Activated CD4-positive, alpha-beta T cell treated with anti-CD3 and anti-CD28 coated beads for 36 hours (primary cell): ENCODE measurements at places on chromosomes 5 and 9. TPM values are rescaled to one million over a fixed set of nuclear protein-coding genes. Genes with fewer than 3 reads are reported as not detected.

GABRA1 gene
- total RNA-seq = not detected

OR1N1 gene
- total RNA-seq = not detected

ADAMTSL2 gene
- total RNA-seq = 0.32 TPM

TAL2 gene
- not detected for total RNA-seq

DNA sequence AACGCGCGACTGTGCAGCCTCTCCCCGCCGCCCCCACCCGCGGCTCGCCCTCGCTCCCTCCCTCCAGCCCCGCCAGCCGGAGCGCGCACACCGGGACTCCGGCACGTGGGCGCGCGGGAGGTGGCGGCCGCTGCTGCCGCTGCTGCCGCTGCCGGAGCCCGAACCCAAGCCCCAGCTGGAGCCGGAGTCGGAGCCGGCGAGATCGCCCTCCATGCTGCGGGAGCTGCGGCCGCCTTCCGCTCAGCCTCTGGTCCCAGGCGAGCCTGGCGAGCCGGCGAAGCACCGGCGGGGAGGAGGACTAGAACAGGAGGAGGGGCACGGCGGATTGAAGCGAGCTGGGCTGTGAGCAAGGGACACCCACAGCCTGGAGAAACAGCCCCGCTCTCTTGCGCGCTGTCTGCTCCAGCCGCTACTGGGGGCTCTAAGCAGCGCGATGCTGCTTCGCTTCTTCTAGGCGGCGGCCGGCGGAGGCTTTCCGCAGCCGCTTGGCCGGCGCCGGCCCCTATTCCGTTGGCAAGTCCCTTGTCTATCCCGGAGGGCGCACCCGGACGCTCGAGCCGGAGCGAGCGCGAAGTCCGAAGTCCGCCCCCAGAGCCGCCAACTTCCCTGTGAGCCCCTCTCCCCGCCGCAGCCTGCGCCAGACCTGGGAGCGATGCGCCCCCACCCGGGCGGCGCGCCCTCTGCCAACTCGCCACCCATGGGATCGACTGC lies 598.7 kb upstream of the SGCD start:
- peak; percentile 8 for DNase-seq

- DNase-seq = no peak
Observed at GRCh38 chr9:4062966-4063365, 236.9 kb downstream of the GLIS3 start.

DNA sequence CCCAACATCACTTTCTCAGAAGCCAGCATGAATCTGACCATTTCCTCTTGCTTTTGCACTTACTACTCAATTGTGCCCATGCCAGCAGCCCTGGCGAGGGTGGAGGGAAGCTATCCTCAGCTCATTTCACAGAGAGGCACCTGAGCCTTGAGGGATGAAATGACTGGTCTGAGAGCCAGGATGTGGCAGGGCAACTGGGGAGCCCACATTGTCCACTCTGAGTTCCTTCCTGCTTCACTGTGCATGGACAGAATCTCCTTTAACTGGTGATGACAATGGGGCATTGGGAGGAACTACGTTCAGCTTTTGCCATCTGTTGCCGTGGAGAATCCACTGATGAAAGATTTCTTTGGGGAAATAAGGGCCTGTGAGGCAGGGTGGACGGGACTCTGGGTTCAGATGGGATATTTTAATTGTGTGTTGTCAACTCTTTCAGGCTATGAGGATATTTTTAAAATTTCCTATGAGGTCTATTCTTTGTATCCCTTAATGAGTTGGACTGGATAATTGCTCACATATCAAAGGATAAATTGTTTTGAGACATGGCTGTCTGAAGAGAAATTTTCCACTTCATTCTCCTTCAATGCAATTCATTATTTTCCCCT lies 78.3 kb downstream of the TNC start:
- DNase-seq = no peak

DNA sequence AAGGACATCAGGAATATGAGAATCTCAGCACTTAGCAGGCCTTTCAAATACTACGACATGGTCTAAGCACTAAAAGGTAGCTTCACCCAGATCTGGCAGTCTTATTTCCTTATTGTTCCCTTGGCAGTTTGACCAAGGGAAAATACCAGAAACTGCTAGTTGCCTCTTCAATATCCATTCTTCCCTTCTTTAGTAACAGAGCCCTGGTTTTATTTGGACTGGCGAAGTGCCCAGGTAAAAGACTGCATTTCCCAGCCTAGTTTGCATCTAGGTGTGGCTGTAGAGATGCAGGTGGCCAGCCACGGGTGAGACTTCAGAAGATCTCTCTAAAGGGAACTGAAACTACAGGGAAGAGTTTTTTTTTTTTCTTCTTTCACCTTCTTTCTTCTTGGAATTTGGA lies 21.6 kb downstream of the DMRT2 start:
- no peak for DNase-seq

DNA sequence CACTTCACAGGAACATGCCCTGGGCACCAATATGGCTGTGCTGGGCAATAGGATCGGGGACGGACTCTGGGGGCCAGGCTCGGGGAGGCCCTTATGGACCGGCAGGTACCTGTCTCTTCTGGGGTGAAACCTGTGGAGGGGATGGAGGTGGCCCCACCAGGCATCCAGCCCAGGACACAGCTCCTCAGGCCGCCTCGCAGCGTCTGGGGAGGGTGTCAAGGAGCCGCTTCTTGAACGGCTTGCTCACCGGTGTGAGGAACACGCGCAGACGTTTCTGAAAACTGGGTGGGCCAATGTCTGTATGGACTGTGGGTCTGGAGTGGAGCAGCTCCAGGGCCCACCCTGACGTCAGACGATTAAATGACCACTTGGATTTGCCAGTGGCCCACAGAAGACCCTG lies 45.8 kb downstream of the PLEKHG4B start:
- no peak for DNase-seq
